ENCODE measurements at places on chromosomes 6 and 20.

- no peak for DNase-seq
Observed at GRCh38 chr6:21844120-21844917, 250.8 kb downstream of the SOX4 start.

GRCh38 chr6:118372413-118372812, 175.7 kb upstream of the PLN start:
- DNase-seq = no peak

DNA sequence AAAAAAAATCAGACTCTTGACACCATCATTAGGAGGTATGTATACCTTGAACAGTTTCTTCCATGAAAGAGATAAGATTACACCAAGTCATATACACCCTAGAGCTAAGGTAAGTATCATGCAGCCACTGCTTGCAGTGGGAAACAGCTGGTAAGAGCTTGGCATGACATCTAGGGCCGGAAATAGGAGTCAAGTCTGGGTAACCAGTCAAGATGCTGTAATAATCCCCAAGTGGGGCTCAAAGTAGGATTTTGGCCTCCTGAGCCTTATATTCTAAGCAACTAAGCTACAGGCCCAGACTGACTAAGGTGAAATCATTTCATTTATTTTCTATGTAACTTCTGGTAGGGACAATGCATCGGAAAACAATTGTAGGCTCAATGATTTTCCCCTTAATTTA, 23.9 kb downstream of the TRERF1 start:
- no peak for DNase-seq

- DNase-seq = no peak
Observed at GRCh38 chr6:9745966-9746365, 668.9 kb downstream of the TFAP2A start.

DNA sequence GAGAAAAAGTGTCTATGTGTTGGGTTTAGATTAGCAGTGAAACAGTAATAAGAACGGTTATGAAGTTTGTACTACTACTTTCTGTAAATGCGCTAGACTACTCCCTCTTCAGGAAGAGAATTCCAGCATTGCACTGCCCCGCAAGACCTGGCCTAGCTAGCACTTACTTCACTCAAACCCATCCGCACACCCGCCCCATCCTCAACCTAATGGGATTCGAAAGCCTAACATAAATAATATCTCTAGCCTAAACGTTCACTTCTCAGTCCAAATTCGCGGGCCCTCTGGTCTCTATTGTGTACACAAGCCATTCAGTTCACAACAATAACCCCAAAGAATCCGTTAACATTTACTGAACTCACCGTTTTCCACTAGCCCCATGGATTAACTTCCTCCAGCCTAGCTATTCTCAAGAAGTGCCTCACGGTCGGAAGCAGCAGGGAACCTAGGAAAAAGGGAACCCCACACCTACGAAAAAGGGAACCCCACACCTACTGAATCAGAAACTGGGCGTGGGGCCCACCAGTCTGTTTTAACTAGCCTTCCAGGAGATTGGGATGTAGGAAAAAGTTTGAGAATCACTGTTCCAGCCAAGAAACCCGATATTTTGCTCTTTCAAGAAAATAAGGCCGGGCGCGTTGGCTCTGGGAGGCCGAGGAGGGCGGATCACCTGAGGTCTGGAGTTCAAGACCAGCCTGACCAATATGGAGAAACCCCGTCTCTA, 45.4 kb upstream of the BTN3A2 start:
- no peak for DNase-seq

- no peak for DNase-seq
Observed at GRCh38 chr6:160260367-160260766, 1.7 kb upstream of the SLC22A2 start.

GRCh38 chr6:29943053-29943966, 978 bp downstream of the HLA-A start:
- no peak for DNase-seq

- no peak for DNase-seq
Observed at GRCh38 chr6:64680446-64680845, 1026.6 kb downstream of the EYS start.

GRCh38 chr6:56370127-56370540, 122.8 kb upstream of the COL21A1 start:
- no peak for DNase-seq

GRCh38 chr6:114376611-114377175, 33.9 kb upstream of the HS3ST5 start:
- no peak for DNase-seq

DNA sequence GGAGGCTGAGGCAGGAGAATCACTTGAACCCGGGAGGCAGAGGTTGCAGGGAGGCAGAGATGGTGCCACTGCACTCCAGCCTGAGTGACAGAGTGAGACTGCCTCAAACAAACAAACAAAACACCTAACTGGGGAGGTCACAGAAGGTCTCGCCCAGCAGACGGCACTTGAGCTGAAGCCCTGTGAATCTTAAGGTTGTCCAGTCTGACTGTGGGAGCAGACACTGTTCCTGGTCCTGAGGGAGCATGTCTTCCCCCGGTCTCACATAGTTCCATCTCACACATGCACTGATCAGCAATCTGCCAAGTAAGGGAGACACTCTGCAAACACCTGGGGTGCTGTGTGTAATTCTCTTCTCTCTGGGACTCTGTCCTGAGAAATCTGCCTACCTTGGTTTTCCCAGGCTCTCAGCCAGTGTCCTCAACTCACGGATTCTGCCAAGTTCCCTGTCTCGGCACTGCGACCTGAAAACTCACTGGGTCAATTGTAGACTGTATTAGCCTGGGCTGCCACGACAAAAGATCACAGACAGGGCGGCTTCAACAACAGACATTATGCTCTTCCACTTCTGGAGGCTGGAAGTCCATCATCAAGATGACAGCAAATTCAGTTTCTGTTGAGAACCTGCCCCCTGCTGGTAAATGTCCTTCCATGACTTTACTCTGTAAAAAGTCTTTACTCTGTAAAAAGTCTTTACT, 94.3 kb downstream of the JPH2 start:
- no peak for DNase-seq

DNA sequence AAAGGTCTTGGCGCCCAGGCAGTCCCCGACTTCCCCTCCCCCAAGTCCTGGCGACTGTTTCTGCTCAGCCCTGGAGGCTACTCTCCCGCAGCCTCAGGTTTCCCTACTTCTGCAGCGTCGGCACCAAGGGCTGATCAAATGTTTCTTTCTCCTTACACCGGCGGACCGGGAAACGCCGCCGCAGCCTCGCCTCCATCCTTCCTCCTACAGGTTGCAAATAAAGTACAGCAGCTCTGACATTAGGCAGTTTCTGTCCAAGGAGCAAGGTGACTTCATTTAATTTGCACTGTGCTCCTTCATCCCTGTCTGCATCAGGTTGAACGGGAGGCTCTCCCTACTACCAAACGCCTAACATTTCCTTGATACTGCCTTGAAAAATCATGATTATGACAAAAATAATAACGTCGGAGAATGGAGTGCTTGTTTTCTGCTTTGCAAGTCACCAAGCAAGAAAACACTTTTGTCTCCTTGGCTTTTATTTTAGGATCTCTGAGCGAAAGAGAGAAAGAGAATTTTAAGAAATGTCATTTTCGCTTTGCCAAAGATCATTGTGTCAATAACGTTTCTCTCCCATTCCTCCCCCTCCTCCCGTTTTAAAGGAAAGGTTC, 1.0 kb downstream of the CLIC5 start:
- no peak for DNase-seq

- DNase-seq = no peak
Observed at GRCh38 chr20:61767761-61768494, 297.8 kb downstream of the TAF4 start.

DNA sequence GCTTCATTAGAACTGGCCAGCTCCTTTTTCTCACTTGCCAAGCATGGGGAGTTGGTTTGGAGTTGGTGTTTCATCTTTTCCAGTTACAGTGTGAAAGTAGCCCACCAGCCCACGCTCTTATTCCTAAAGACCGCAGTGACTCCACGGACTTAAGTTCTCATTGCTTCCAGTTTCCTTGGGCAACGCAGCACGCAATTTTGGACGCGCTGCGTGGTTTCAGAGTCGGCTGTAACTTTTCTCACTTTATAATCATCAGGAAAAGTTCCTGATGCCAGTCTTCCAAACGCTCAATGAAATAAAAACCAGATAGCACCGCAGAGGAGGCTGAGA, 381 bp upstream of the PEX7 start:
- peak; percentile 4 for DNase-seq

DNA sequence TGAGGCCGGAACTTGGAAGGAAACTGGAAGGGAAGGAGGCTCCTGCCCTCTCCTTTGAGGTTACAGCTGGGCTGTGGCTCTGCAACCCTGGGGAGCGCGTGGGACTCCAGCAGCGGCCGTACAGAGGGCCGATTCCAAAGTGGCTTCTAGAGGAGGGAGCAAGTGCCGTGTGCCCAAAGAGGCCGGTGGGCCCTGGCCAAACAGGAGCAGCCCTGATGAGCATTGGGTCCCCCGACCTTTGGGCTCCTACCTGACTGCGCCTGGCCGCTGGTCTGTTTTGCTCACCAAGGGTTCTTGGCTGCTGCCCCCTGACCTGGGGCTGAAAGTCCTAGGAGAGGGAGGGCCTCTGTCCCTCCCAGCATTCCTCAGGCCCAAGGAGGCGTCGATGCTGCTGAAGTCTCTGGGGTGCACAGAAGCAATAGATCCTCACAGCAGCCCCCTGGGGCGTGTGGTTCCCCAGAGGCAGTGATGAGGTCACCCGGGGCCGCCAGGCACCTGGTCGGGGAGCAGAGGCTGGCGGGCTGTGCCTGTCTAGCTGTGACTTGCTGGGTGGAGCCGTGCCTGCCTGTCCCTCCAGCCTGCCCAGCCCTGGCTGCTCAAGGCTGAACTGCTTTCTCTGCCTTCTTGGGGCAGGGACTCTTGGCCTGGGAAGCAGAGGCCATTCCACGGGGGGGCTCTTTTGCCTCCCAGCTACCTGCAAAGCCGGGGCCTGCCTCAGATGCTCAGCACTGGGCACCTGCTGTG, 9.8 kb downstream of the RBM38 start:
- DNase-seq = no peak

GRCh38 chr6:43275801-43276576, 22.1 kb upstream of the SLC22A7 start:
- DNase-seq = no peak

GRCh38 chr20:5612581-5613301, 137.5 kb upstream of the SHLD1 start:
- no peak for DNase-seq

DNA sequence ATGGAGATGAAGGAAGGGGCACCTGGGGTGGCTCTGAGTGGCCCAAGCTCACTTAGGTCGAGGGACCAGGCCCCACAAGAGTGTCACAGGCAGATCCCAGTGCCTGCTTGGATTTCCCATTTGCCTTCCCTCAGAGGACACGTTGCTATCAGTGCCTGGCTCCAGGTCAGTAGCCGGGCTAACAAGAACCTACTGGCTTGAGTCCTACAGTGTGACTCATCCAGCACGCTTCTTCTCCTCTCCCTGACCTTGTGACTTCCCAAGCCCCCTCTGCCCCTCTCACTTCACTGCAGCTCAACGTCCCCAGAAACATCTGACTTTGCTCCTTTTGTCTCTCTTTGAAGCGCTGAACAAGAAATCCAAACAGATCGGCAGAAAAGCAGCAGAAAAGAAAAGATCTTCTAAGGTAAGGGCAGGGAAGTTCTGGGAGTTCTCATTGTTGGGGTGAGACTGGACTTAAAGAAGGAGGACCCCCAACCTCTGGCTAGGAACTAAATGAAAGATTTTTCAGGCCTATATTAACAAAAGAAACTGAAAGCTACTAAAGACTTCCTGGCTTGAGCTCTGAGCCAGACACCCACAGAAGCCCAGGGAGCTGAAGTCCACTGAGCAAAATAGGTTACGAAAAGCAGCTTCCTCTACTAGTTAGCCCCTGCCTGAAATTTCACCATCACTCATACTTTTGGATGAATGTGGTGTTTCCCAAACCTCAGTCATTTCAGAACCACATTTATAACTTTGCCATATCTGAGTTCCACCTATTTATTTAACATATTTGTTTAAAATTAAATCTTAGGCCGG, 21.5 kb downstream of the ASIP start:
- no peak for DNase-seq

DNA sequence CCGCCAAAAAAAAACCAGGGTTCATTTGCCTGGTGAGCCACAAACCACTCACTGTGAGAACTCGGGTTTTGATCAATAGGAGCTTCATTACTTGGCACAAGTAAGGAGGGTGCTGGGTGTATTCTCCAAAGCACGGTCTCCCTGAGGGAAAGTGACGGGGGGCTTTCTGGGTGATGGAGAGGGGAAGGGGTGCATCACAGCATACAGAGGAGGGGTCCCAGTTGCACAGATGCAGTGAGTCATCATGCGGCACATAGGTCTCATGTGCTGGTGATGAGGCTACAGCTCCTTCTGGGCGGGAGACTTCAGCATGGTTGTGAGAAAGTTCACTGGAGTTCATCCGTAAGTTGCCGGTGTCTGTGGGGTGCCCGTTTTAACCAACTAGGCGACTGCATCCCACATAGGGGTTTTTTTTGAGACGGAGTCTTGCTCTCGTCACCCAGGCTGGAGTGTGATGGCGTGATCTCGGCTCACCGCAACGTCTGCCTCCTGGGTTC, 36.2 kb downstream of the SUN5 start:
- no peak for DNase-seq

DNA sequence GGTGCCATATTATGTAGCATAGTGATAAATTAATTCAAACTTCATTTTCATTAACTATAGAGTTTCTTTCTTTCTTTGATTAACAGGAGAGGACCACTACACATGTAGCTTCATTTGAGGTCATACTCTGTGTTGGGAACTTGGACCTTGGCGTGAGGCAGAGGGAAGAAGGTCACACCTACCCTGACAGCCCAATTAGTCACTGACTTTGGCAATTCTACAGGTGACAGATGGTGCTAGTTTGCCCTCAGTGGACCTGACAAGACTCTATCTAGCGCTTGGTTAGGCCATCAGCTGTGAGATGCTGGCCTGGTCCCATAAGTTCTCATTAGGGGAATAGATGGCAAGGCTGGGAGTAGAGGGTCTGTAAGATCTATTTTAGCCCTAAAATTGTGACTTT, 14.2 kb downstream of the SLX4IP start:
- no peak for DNase-seq

DNA sequence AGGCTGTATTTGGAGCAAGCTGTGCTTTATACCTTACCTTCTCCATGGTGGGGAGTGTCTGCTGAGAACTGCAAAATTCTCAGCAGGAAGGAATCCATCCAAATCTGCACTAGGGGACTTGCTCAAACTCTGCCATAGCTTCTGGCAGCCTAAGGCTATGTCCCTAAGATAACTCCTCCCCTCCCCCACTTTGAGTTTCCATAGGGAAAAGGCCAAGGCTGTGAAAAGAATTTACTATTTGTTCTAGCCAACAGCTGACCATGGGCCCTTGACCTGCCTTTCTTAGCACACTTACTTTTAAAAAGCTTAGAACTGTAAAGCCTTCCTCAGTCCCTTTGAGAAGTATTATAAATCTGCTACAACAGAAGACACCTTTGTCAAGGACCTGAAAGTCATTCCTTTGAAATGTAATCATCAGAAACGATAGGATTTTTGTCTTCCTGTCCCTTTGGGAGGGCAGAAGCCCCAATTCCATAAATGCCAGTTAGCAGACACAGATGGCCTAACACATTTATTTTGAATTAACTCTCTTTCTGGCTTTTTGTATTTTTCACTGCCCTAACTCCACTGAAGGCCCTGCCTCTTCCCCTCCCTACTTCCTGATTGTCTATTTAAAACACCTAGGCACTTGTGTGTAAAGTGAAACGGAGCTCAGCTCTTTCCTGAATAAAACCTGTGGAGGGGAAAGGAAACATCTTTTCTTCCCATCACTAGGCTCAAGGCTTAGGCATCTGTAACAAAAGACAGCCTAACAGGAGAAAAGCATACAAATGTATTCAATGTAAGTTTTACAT, 157.1 kb downstream of the AKAP7 start:
- DNase-seq = no peak

Data from activated T-helper 1 cell treated with anti-CD3 and anti-CD28 coated beads, Interleukin-2, amount 50 U/mL, for 16 hours (primary cell).